ENCODE measurements at places on chromosomes 7 and 10. TPM values are rescaled to one million over a fixed set of nuclear protein-coding genes. Genes with fewer than 3 reads are reported as not detected.

GRCh38 chr10:71131508-71132088, 80.8 kb upstream of the UNC5B start:
- DNase-seq = no peak

DNA sequence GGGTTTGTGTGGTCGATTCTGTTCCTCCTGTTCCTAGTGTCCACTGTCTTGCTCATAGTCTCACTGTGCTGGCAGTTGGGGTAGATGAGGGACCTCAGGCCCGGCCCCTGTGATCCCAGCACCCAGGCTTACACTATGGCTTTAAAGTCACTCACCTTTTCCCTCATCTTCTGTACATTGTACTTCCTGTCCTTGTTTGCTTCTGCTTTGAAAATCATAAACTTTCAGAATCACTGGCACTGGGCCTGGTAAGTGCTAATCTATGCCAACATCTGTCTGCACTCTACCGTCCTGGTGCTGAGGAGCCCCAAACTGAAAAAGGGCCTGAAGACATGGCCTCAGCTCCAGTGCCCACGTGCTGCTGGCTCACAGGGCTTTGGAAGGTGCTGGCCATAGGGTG, 5.7 kb upstream of the TAS2R60 start:
- DNase-seq = no peak

SEC24C gene
- 53.6 TPM for total RNA-seq

GIMAP1 gene
- 8.5 TPM for total RNA-seq

All from sciatic nerve (tissue), 2 donors.